Stomach (tissue), 19 donors: ENCODE measurements at places on chromosomes 11 and 22.
A peak's percentile ranks its signal among the peaks of the same experiment; 100 is the strongest.

DNA sequence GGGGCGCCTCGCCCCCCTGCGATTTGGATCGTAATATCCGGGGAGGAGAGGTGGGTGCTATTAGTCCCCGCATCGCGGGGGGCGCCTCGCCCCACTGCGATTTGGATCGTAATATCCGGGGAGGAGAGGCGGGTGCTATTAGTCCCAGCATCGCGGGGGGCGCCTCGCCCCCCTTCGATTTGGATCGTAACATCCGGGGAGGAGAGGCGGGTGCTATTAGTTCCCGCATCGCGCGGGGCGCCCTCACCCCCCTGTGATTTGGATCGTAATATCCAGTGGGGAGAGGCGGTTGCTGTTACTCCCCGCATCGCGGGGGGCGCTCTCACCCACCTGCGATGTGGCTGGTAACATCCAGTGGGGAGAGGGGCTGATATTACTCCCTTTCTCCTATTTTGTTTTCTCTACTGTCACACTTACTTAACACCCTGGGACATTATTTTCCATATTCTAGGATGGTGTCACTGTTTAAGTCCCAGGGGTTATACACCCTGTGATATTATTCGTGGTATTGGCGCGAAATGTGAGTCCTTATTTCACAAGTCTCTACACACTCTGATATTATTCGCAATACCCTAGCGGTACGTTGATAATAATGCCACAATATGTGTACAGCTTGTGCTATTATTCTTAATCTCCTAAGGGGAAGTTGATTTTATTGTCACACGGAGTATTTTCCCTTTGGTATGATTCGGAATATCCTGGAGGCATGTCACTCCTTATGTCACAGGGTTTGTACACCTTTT, 57.8 kb upstream of the ALDH3B2 start:
- DNase-seq, result peak; percentile 58
- H3K4me3 ChIP-seq, result peak overlapping the region; percentile 13
- H3K4me1 ChIP-seq, result peaks cover 16% of the 10 kb centered on the region
- H3K27ac ChIP-seq, result no peak overlapping the region
- no peaks in the 10 kb centered on the region for H3K36me3 ChIP-seq

GRCh38 chr11:64136765-64137441, 29.0 kb downstream of the MACROD1 start:
- DNase-seq, result no peak
- peaks cover 16% of the 10 kb centered on the region for H3K4me1 ChIP-seq
- no peak overlapping the region for H3K27ac ChIP-seq
- no peaks in the 10 kb centered on the region for H3K27me3 ChIP-seq
- no peaks in the 10 kb centered on the region for H3K36me3 ChIP-seq
- H3K4me3 ChIP-seq, result no peak overlapping the region

GRCh38 chr22:31425331-31426050, 26.1 kb downstream of the DRG1 start:
- peaks cover 100% of the 10 kb centered on the region for H3K36me3 ChIP-seq
- DNase-seq, result no peak
- H3K27ac ChIP-seq, result no peak overlapping the region
- no peak overlapping the region for H3K4me3 ChIP-seq
- no peaks in the 10 kb centered on the region for H3K4me1 ChIP-seq

- no peak overlapping the region for H3K27ac ChIP-seq
- no peak for DNase-seq
- no peak overlapping the region for H3K4me3 ChIP-seq
- no peaks in the 10 kb centered on the region for H3K27me3 ChIP-seq
These were observed 21.7 kb downstream of the GRAMD4 start for GRCh38 chr22:46641811-46642266.

GRCh38 chr22:47566491-47566890, 804.0 kb downstream of the TBC1D22A start:
- DNase-seq, result no peak
- peaks cover 15% of the 10 kb centered on the region for H3K4me1 ChIP-seq
- no peaks in the 10 kb centered on the region for H3K36me3 ChIP-seq
- no peaks in the 10 kb centered on the region for H3K27me3 ChIP-seq

- no peak for DNase-seq
- no peak overlapping the region for H3K4me3 ChIP-seq
- no peaks in the 10 kb centered on the region for H3K36me3 ChIP-seq
- no peaks in the 10 kb centered on the region for H3K27me3 ChIP-seq
- H3K4me1 ChIP-seq, result no peaks in the 10 kb centered on the region
These were observed 28.6 kb upstream of the AMPD3 start for GRCh38 chr11:10426475-10426874.

DNA sequence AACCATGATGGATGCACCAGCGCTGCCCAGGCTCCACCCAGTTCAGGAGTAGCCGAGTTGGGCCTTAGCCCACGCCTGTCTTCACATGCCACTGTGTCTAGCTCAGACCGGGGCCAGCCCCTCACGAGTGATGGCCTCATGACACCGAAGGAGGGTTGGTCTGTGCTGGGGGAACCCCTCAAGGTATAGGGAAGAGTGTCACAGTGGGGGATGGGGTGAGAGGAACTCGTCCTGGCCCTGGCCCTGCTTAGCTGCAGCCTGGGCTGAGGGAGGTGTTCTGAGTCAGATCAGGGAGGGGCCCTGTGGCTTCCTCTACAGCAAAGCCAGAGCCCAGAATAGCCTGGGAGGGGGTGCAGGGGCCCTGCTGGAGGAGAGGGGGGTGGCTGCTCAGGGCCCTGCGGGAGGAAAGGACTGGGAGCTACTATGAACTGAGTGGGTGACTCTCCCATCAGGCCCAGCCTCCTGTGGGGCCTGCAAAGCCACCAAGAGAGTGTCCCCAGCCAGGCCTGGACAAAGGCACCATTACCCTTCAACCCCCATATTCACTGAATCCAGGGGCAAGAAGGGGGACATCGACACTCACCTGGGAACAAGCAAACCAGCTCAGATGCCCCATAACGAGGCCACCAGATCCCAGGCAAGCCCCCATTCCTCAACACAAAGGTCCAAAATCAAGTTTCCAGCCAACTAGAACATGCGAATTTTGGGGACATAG, 41.2 kb downstream of the IGLL5 start:
- H3K27ac ChIP-seq, result peak overlapping the region; percentile 20
- H3K27me3 ChIP-seq, result peaks cover 47% of the 10 kb centered on the region
- H3K4me3 ChIP-seq, result no peak overlapping the region
- DNase-seq, result peak; percentile 38
- no peaks in the 10 kb centered on the region for H3K36me3 ChIP-seq

DNA sequence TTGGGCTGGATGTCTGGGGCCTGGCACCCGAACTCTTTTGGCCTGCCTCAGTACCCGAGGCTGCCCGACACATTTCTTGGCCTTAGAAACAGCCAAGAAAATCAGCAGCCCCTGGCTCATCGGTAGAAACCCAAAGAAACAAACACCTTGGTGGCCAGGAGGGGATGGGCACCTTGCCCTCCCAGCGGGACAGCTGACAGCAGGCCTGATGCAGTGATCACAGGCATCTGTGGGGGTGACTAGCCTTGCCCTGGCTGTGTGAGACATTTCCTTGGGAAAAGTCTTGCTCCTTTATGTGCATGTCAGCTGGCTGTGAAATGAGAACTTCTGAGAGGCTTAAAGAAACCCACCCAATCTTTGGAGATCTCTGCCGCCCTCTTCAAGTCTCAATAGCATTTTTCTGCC, 60.9 kb downstream of the SMIM38 start:
- H3K4me3 ChIP-seq, result no peak overlapping the region
- H3K36me3 ChIP-seq, result no peaks in the 10 kb centered on the region
- H3K27me3 ChIP-seq, result no peaks in the 10 kb centered on the region
- peaks cover 10% of the 10 kb centered on the region for H3K4me1 ChIP-seq
- DNase-seq, result no peak

DNA sequence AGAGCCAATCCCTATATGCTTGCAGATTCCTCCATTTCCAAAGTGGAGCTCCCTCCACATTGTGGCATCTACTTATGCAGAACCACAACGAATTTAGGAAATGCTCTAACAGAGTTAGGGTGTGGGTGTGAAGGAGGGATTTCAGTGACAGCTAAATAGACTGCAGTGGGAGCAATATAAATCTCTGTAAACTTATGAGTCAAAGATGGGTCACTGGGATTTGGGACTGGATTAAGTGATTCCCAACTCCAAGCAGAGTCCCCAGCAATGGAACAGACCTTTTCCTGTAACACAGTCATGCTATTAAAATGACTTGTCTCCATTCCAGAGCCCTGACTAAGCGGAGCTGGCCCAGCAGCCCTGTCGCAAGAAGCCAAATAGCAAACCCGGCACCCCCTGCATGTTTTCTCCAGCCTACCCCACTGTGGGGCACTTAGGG, 36.6 kb downstream of the RPL27A start:
- H3K36me3 ChIP-seq, result peaks cover 19% of the 10 kb centered on the region
- no peaks in the 10 kb centered on the region for H3K27me3 ChIP-seq
- H3K4me1 ChIP-seq, result peaks cover 82% of the 10 kb centered on the region
- peak; percentile 79 for DNase-seq
- no peak overlapping the region for H3K4me3 ChIP-seq
- peak overlapping the region; percentile 88 for H3K27ac ChIP-seq

GRCh38 chr11:126115127-126115495, 52.4 kb upstream of the CDON start:
- H3K4me3 ChIP-seq, result no peak overlapping the region
- peaks cover 69% of the 10 kb centered on the region for H3K4me1 ChIP-seq
- DNase-seq, result peak; percentile 91
- H3K27ac ChIP-seq, result peak overlapping the region; percentile 92
- no peaks in the 10 kb centered on the region for H3K27me3 ChIP-seq

- DNase-seq, result no peak
- no peaks in the 10 kb centered on the region for H3K4me1 ChIP-seq
- no peak overlapping the region for H3K27ac ChIP-seq
- no peaks in the 10 kb centered on the region for H3K27me3 ChIP-seq
These were observed 21.9 kb downstream of the DRICH1 start for GRCh38 chr22:23609983-23610781.

- no peak overlapping the region for H3K4me3 ChIP-seq
- H3K27ac ChIP-seq, result no peak overlapping the region
- no peak for DNase-seq
- H3K36me3 ChIP-seq, result no peaks in the 10 kb centered on the region
These were observed 303.5 kb upstream of the ANO3 start for GRCh38 chr11:26028393-26028911.

GRCh38 chr22:44442851-44443595, 55.0 kb downstream of the RTL6 start:
- no peaks in the 10 kb centered on the region for H3K27me3 ChIP-seq
- no peaks in the 10 kb centered on the region for H3K4me1 ChIP-seq
- no peak overlapping the region for H3K27ac ChIP-seq

DNA sequence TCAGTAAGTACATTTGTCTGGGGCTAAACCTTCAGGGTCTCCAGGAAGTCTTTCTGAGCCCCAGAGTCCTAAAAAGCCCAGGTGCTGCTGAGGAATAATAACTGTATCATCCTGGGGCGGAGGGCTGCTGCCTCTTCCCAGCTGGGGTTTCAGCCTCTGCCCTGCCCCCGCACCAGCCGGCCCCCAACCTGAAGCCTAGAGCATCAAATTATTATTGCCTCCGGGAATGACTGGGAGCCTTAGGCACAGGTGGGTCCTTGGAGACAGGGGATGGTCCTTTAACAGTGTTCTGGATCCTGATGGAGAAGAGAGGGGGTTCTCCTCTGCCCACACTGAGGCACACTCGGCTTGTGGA, 64.4 kb downstream of the BCR start:
- H3K36me3 ChIP-seq, result no peaks in the 10 kb centered on the region
- no peak for DNase-seq
- H3K27me3 ChIP-seq, result no peaks in the 10 kb centered on the region
- H3K4me3 ChIP-seq, result no peak overlapping the region
- H3K4me1 ChIP-seq, result peaks cover 85% of the 10 kb centered on the region

DNA sequence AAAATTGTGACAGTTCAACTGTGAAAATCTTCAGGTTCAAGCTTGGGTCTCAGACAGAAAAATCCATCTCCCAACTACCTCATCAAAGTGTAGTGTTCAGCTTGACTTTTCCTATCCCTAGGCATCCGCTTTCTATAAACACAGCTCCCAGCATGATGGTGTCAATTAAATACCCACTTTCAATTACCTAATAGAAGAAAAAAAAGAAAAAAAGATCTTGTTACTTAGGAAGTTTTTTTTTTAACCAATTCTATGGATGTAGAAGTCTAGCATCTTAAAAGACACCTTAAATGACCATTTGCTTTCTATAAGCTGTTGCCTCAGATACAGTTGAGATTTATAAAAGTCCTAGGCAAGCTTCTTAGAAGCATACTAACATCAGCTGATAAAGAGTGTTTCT, 244.1 kb upstream of the MTNR1B start:
- no peak overlapping the region for H3K27ac ChIP-seq
- no peaks in the 10 kb centered on the region for H3K4me1 ChIP-seq
- H3K4me3 ChIP-seq, result no peak overlapping the region
- no peaks in the 10 kb centered on the region for H3K27me3 ChIP-seq

DNA sequence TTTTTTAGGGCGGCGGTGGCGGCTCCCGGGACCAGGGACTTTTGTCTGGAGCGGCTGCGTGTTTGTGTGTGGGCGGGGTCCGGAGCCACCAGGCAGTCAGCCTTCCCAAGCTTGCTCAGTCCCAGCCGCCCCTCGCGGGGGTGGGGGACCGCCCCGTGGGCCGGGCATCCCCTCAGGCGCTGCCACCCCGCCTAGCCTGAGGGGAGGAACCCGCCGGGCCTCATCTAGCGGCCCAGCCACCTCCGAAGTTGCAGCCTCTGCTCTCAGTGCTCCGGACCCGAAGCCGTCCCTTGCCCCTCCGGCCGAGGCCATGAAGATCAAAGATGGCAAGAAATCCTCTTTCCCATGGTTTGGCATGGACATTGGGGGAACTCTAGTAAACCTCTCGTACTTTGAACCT, 235.2 kb downstream of the OR4C45 start:
- H3K4me1 ChIP-seq, result no peaks in the 10 kb centered on the region
- DNase-seq, result no peak
- H3K27ac ChIP-seq, result no peak overlapping the region
- no peaks in the 10 kb centered on the region for H3K27me3 ChIP-seq
- no peaks in the 10 kb centered on the region for H3K36me3 ChIP-seq

GRCh38 chr11:120332822-120333716, 3.1 kb upstream of the ARHGEF12 start:
- DNase-seq, result no peak
- no peak overlapping the region for H3K27ac ChIP-seq
- peaks cover 59% of the 10 kb centered on the region for H3K4me1 ChIP-seq
- no peaks in the 10 kb centered on the region for H3K36me3 ChIP-seq

- peaks cover 40% of the 10 kb centered on the region for H3K4me1 ChIP-seq
- H3K27ac ChIP-seq, result no peak overlapping the region
- no peaks in the 10 kb centered on the region for H3K36me3 ChIP-seq
- no peaks in the 10 kb centered on the region for H3K27me3 ChIP-seq
- H3K4me3 ChIP-seq, result no peak overlapping the region
These were observed 21.2 kb upstream of the PSMA1 start for GRCh38 chr11:14541192-14541947.

DNA sequence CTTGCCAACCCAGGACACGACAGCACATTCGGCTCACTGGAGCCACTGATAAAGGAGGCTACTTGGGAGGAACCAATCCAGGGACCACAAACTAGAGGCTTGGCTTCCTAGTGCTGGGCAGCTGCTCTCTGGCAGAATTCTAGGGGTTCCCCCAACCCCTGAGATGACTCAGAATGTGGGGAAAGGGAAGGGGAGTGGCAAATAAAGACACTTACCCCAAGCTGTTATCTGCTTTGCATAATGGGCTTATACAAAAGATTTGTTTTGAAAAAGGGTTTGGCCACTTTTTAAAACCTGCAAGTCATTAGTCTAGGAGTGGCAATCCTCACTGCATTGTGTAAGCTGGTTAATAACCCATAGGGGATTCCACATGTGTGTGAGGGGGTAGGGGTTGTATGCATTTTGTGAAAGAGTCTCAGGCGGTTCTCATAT, 64.1 kb upstream of the LMO1 start:
- H3K36me3 ChIP-seq, result no peaks in the 10 kb centered on the region
- H3K27ac ChIP-seq, result no peak overlapping the region
- H3K4me1 ChIP-seq, result peaks cover 27% of the 10 kb centered on the region
- no peak for DNase-seq
- no peak overlapping the region for H3K4me3 ChIP-seq
- H3K27me3 ChIP-seq, result no peaks in the 10 kb centered on the region

- no peak for DNase-seq
- no peak overlapping the region for H3K4me3 ChIP-seq
- no peaks in the 10 kb centered on the region for H3K36me3 ChIP-seq
- H3K27me3 ChIP-seq, result no peaks in the 10 kb centered on the region
These were observed 82.9 kb downstream of the OSBP2 start for GRCh38 chr22:30777587-30777986.
